ENCODE measurements at places on chromosomes 4 and X.
A peak's percentile ranks its signal among the peaks of the same experiment; 100 is the strongest.

DNA sequence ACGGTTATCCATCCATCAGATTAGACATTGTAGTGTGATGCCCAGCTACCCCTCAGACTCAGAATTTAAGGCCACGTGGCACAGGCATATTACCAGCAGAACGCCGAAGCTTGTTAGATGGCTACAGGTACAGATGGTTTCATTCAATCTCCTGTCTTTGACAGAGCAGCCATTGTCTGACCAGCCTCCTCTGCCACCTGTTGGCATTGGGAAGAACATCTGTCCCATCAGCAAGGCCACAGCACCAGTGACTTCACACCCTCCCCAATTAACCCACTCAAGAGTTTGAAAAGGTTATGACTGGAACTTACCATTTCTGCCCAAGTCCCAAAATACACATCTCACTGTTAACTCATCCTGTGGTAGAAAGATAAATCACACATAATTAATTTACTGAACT lies 22.0 kb upstream of the PHKA2 start:
- DNase-seq = no peak

- DNase-seq = no peak
These were observed 4.1 kb downstream of the ENPEP start for GRCh38 chr4:110480031-110480549.

GRCh38 chrX:155923200-155923599 lies 42.1 kb downstream of the VAMP7 start:
- no peak for DNase-seq

DNA sequence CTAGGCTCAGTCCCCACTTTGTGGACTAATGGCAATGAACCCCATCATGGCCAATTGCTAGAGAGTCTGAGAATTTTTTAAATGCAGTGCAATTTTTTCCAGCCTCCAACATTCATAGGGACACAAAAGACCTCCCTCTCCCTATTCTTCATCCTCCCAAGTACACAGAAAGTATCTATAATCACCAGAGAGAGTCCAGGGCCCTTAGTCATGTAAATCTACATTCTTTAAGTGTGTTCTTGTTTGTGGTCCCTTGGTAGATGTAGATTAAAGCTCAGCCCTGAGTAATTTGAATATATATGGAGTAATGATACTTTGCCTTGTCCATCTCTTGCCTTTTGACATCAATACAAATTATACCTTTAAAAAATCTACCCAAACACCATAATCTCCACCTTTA lies 51.3 kb upstream of the ATXN3L start:
- DNase-seq = no peak

DNA sequence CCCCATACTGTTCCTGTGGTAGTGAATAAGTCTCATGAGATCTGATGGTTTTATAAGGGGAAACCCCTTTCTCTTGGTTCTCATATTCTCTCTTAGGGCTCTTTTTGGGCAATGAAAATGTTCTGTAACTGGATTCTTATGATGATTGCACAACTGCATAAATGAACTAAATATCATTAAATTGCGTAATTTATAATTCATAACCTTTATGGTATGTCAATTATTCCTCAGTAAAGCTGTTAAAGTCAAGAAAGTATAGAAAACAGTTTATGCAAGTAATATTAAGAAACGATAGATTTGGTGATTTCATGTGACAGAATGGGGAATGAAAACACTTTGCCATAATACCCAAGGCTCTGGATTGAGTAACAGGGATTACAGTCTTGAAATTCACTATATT lies 33.5 kb upstream of the SPANXD start:
- DNase-seq = no peak

GRCh38 chr4:72376901-72377300 lies 192.1 kb downstream of the ADAMTS3 start:
- no peak for DNase-seq

GRCh38 chrX:153727123-153727931 lies 2.7 kb downstream of the ABCD1 start:
- DNase-seq = peak; percentile 74

- no peak for DNase-seq
These were observed 607 bp upstream of the DKC1 start for GRCh38 chrX:154761977-154762536.

GRCh38 chr4:735583-735982 lies 30.0 kb downstream of the PCGF3 start:
- no peak for DNase-seq

DNA sequence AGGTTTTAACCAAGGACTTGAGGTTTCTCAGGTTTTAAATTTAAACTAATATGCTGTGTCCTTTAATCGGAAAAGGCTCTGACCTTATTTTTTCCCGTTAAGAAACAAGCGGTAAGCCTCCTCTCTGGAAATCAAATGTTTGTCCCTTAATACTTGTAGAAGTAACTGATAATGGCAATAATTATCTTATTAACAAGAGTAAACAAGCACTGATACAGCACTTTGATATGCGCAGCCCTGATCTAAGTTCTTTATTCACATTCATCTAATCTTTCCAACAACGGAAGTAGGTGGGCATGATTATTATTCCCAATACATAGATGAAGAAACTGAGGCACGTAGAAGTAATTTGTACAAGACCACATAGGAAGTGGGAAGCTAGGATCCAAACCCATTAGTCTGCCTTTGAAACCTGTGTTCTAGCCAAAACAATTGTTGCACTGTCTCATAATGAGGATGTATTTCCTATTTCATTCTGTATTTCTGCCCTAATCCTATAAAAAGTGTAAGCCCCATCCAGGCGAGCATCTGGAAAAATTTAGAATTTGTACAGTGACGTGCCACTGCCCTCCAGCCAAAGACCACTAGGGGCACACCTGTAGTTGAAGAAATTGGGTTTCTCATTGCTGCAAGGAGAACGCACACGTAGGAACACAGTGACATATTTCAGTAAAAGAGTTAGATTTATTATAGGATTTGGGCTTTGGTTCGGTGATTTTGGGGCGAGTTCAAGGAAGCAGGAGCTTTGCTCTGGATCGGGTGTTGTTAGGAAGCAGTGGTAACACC lies 606 bp downstream of the CXorf58 start:
- no peak for DNase-seq

DNA sequence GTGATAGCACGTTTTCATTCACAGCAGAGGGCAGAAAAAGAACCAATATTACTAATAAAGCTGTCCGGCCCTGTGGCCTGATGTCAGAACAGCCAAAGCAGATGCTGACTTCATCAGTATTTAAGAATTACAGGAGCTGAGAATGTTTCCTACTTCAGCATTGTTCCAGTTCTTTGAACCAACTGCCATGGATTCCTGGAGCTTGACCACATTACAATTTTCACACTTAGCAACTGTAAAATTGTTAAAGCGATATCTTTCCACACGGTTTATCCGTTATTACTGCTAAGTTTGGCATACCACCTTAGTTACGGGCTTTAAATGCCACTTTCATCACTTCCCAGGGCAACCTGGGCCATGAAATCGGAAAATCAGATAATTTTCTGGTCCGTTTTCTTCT lies 118.2 kb downstream of the EPHA5 start:
- no peak for DNase-seq

GRCh38 chr4:74109116-74109869 lies 10.3 kb upstream of the CXCL2 start:
- DNase-seq = no peak

GRCh38 chr4:152168987-152169616 lies 366.8 kb downstream of the FBXW7 start:
- DNase-seq = no peak

DNA sequence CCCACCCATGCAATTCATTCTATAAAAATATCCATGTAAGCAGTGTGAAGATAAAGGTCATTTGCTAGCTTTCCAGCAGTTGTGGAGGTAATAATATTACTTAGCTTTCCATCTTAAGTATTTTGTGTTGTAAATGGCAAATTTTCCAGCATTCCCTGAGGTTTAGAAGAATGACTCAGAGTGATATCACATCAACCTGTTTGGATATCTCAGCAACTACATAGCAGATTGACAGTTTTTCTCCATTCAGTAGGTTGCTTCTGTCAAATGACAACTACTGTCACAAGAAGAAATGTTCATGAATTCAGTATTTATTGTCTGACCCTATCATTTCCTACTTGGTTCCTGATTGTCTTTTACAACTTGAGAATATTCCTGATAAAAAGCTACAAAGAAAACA lies 434.9 kb upstream of the GALNTL6 start:
- peak; percentile 3 for DNase-seq

DNA sequence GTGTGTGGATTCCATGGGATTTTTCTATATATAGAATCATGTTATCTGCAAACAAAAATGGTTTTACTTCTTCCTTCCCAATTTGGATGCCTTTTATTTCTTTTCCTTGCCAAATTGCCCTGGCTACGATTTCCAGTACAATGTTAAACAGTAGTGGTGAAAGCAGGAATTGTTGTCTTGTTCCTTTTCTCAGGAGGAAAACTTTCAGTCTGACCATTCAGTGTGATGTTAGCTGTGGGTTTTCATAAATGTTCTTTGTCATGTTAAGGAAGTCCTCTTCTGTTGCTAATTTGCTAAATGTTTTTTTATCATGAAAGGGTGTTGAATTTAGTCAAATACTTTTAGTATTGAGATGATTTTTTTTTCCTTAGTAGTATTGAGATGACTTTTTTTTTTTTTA lies 10.9 kb downstream of the SAP30 start:
- DNase-seq = no peak

DNA sequence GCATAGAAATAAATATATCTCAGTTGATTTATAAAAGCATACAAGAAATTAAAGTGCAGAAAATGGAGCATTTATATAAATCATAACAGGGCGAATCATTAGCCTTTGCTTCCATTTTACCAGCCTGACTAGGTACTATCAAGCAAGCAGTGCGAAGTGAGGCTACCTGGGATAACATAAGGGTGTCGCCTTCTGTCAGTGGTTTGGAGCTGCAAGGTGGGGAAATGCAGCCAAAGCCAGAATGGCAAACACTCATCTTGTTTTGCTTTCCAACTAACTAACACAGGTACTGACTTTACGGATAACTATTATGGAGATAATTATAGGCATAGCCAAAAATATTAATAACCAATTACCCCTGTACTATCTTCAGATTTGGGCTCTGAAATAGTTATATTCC lies 1459.8 kb downstream of the RAPGEF2 start:
- no peak for DNase-seq

GRCh38 chr4:968621-969394 lies 4.6 kb downstream of the DGKQ start:
- no peak for DNase-seq

- no peak for DNase-seq
These were observed 106.1 kb downstream of the IRF2 start for GRCh38 chr4:184368290-184368689.

- DNase-seq = no peak
These were observed 550.3 kb downstream of the RAB28 start for GRCh38 chr4:12933760-12934221.

GRCh38 chrX:54066841-54067240 lies 22.6 kb upstream of the PHF8 start:
- DNase-seq = no peak

DNA sequence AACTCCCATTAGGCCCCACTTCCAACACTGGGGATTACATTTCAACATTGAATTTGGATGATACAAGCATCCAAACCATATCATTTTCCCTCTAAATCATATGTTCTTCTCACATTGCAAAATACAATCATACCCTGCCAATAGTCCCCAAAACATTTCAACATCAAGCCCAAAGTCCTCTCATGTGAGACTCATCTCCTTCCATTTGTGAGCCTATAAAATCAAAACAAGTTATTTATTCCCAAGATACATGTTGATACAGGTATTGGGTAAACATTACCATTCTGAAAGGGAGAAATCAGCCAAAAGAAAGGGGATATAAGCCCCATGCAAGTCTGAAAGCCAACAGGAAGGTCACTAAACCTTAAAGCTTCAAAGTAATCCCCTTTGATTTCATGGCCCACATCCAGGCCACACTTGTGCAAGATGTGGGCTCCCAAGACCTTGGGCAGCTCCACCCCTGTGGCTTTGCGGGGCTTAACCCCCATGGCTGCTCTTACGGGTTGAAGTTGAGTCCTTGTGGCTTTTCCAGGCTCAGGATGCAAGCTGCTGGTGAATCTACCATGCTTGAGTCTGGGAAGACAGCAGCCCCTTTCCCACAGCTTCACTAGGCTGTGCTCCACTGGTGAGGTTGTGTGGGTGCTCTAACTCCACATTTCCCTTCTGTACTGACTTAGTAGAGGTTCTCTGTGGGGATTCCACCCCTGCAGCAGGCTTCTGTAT lies 40.6 kb upstream of the SERTM2 start:
- no peak for DNase-seq

DNA sequence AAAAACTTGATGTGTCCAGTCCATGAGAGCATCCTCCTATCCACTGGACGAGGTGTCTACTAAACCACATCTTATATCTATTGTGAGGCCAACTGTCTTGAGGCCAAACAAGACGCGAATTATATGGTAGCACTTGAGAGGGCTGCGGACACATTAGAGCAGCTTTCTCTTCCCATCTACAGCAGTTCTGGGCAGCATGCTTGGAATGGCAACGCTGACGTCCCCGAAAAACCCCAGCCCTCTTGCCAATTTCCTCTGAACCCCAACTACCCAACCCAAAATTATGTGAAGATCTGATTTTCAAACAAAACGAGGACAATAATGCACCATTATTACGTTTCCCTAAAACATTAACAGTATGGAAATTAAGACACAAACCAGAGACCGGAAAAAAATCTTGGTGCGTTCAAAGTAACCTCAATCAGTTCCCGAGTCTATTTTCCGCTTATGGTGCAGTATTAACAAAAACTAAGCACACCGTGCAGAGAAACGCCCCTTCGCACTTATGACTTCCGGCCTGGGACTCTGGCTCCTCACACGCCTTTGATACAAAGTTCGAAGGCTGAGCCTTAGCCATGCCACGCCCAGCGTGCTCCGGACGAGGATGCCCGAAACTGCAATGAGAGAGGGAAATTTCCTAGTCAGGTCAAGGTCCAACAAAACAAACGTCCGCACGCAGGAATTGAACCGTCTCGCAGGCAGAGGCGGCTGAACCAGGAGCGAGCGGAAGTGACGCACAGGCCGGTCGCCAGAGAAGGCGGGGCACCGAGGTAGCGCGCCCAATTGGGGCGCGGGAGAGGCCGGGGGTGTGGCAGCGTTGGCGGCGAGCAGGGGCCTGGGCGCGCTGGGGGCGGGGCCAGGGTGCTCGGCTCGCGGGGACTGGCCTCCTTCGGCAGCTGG lies 458 bp upstream of the AP1AR start:
- DNase-seq = peak; percentile 97

DNA sequence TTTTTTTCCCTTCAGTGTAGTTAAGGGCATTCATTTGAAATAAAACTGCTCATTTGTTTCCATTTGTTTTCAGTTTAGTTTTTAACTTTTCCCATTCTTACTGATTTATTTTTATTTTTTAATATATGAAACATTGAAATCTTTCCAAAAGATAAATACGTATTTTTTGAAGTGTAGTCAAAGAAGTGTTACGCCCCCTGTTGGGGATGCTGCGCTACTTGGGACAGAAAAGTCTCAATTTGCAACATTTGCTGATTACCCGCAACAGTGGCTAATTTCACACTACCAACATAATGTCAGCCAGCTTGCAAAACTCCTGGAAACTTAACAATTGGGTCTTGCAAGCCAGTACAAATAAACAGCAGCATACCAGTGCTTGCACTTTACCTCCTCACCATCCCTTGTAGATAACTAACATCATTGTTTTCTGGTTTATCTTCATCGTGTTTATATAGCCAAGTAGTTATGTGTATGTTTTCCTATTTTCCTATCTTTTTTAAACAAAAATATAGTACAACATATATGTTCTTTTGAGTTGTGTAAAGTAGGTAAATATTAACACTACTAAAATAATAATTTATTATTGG lies 158.6 kb downstream of the STPG2 start:
- no peak for DNase-seq

- DNase-seq = no peak
These were observed 133.0 kb downstream of the SNCA start for GRCh38 chr4:89703829-89704590.
